RWPE1 (cell line): ENCODE measurements at places on chromosomes 1 and 21.

GRCh38 chr1:227897704-227898438 is 49.9 kb downstream of the WNT9A start:
- no peak for DNase-seq

DNA sequence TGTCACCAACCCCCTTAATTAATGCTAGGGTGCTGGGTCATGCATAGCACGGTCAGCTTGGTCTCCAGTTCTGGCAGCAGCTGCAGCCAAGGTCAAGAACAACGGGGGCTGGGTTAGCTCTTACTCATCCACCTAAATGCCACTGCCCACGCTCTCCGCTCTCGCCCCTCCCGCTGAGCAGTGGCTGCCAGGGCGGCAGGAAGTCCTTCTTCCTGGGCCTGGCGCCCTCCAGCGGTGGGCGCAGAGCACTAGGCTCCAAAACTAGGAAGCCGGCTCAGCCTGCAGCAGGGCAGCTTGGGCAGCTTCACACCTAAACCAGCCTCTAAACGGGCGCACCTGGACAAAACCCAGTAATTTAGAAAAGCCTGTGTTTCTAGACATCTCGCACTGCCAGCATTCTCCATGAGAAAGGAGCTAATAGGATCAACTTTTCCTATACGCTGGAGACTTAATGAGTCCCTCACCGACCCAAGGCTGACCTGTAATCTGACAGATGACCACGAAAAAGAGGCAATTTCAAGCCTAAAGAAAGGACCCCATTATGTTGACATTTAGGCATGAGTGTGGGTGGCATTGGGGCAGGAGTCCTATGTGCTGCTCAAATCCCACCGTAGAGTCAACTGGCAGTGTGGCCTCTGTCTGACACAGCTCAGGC is 78.4 kb upstream of the LRRN2 start:
- peak; percentile 92 for DNase-seq

DNA sequence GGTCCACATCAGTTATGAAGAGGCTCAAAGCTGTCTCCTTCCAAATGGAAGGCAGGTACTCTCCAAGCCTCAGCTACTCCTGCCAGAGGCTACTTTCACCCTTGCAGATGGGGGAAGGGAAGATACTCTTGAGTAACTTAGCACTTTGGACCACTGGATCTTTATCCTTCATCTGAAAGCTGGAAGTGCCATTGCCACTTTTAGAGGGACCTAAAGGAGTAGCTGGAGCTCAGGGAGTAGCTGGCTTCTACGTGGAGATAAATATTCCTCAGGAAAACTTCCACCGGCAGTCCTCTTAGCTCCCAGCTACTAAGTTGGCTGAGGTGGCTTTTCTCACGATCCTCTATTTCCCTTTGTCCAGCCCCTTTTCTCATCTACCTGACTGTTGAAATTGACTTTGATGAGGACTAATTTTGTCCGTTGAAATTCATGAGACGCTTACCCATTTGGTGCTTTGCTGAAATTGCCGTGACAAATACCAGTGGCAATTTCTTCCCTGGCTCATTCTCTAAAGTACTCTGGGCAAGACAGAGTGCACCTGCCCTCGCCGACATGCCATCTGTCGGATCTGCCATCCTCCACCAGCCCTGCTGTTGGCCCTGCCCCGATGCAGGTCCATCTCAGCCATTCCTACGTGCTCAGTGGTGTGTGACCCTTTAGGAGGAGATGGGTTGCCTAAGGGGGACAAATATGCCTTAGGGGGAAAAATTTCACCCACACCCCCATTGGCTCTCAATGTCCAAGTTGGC is 13.6 kb downstream of the IGSF21 start:
- no peak for DNase-seq

DNA sequence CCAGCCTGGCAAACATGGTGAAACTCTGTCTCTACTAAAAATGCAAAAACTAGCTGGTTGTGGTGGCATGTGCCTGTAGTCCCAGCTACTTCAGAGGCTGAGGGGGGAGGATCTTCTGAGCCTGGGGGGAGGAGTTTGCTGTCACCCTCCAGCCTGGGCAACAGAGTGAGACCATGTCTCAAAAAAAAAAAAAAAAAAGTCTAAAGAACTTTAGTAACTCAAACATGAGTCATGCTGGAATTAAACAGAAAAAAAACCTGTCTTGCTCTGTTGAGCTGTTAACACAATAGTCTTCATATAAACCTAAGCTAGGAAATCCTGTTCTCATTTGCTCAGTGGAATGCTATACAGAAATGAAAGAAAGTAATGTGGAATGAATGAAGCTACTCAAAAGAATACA is 16.7 kb upstream of the DISP1 start:
- peak; percentile 38 for DNase-seq

DNA sequence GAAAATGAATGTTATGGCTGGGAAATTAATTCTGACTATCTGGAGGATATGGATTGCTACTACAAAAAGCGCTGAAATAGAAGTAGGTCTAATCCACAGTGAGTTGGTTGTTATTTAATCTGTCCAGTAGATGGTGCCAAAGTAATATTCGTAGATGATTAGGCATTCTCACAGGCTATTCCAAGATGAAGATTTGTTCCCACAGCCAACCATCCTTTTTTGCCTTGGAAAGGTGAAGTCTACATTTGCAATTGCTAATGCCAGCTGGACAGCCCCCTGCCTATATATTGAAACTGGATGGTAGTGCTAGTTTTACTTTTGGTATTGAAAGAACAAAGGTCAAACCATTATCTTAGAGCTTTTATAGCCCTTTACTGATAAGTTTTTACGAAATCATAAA is 43.8 kb downstream of the RBM11 start:
- DNase-seq = peak; percentile 39

DNA sequence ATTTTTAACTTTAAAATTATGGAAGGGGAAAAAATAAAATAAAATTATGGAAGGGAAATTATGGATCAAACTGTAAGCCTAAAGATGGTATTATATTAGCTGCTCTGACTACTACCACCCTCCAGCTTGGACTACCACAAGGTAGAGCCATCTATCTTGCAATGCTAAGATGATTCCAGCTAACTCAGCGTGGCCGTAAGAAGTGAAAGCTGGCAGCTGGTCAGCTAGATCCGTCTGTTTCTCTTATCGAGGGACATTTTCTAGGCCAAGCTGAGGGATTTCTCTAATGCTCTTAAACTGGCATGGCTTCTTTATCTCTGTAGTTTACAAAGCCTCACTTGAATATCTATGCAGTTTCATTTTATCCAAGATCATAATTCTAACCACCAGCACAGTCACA is 31.5 kb downstream of the LYST start:
- DNase-seq = no peak

DNA sequence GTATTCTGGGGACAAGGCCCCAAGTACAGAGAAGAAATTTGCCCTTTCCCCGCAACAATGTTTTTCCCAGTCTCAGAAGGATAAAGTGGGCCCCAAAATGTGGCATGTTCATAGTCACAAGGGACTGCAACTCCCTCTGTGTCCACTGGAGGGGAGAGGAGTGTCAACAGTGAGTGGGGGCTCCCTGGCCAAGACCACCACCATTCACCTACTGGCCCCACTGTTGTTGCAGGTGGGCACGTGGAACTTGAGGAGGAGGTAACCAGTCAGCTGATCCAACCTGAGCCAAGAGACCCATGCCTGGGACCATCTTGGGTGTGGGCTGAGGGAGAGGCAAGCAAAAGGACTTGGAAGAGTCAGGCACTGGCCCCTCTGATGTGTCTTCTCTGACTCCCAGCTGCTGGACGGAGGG is 777 bp downstream of the NUDT17 start:
- DNase-seq = peak; percentile 36

DNA sequence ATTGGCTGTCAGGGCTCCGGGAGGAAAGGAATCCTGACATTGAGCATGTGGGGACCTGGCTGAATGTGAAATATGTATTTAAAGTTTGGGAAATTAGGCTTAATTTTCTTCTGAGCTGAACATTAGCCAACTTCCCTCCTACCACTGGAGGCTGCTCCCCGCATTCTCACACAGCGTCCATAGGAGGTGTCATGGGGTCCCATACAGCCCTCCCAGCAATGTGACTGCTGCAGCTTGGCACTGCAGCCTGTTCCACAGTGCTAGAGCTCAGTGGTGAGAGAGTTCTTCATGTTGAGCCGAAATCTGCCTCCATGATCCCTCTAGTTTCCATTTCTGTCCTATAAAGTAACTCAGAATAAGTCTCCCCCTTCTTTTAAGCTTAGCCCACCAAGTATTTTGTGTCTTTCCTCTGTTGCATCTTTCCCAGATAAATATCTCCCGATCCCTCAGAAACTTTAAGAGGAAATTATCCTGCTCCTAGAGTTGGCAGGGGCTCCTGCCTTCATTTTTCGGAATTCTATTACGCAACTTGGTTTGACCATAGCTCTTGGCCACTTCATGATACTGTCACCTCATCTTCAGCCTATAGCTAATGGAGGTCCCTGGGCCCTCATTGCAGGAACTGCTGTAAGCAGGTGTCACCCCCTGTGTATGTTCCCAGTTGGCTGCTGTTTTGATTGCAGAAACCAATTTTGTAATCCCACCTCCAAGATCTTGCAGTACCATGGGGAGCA is 2.0 kb downstream of the FCRL6 start:
- DNase-seq = no peak

DNA sequence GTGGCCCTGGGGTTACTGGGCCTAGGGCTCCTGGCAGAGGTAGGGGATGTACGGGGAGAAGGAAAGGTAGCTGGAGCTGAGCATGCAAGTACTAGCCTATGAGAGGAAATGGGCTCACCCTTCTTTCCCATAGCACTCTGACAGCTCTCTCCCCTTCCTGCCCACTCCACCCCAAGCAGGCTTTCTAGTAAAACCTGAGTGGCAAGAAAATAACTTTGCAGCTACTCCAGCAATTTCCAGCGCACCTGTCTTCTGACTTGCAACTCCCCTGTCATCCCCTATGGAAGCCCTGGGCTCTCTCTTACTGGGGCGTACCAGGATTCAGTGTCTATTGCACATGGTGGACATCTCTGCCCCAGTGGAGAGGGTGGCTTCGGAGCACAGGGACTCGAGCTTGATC is 6.7 kb upstream of the IVL start:
- no peak for DNase-seq

GRCh38 chr1:184383772-184384323 is 3.0 kb upstream of the C1orf21 start:
- DNase-seq = no peak
